ENCODE measurements at places on chromosomes 2 and 18.

DNA sequence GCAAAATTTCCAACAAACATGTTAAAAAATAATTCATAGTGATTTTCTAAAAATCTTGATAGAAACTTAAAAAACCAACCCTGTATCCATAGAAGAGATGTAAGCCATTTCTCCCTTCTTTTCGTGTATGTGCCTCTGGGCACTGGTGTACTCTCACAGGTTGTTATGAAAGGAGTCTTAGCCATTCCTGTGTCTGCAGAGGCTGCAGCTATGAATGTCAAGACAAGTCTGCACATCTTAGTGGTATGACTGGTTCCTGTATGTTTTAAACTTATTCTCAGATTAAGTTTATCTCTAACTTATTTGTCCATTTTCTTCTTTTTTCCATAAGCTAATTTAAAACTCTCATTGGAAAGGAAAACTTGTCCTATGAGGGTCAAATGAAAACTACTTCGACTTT, 84.0 kb downstream of the DPP4 start:
- no peak for DNase-seq

DNA sequence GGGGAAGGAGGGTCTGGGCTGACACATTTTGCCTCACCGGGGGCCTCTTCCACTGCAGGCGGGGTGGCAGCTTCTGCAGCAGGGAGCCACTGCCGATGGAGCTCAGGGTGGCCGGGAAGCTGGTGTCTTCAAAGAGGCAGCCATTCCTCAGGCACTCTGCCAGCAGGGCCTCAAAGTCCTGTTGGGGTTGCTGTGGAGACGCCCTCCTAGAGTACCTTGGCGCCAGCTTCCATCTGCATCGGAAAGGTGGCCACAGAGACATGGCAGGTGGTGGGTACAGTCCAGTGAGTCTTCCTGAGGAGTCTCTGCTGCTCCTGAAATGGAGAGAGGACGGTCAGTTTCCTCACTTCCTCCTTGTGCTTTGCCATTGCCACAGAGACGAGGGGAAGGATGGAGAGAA, 12.1 kb downstream of the CAPN14 start:
- no peak for DNase-seq

GRCh38 chr2:191845248-191845715, 1.6 kb downstream of the CAVIN2 start:
- no peak for DNase-seq

DNA sequence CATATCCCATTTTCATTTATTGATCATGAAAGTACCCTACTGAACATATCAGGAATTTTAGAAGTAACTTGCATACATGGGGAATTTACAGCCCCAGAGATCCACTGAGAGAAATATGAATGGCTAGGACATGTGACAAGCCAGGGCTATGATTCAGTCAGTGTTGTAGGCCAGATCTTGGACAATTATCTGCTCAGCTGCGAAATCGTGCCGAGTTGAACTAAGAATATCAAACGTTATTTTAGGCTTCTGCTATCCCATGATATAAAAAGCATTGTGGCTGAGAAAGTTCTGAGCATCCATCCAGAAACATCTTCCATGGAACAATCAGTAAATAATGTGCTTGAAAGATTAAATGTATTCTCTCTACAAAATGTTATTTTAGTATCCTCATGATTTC, 85.7 kb upstream of the UNC80 start:
- no peak for DNase-seq

DNA sequence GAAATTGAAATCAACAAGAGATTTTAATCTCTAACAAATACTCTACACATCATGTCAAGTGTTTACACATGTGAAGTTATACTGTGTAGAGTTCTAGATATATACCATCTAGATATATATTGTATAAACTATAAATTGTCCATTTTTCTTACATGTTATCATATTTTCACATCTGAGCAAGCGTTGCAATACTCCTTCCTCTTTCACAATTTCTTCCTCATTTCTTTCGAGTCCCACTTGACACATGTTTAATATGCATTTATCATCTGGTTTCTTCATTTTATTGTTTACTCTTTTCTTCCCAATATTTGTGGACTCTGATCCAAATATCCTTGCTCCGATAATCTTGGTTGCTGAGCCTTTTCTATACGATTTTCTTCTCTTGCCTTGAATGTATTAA, 50.2 kb downstream of the UNC80 start:
- no peak for DNase-seq

- no peak for DNase-seq
These were observed 25.0 kb upstream of the FAHD2A start for GRCh38 chr2:95377216-95378123.

- DNase-seq: no peak
These were observed 62.0 kb downstream of the SMAD7 start for GRCh38 chr18:48888773-48889080.

DNA sequence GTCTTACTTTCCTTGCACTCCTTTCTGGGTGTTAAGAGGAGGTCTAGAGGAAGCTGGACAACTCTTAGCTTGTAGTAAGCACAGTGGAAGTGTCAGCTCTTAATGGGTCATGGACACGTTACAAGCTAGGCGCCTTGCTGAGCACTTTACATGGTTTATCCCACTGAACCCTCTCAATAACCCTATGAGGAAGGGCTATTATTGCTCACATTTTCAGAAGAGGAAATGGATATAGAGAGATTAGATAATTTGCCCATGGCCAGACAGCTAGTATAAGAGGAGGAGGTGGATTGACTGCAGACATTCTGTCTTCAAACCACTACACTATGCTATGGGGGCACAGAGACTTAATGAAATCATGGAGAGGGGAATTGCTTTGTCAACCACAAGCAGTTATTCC, 8.3 kb upstream of the IL1RN start:
- no peak for DNase-seq

GRCh38 chr18:74834424-74835309, 237.0 kb downstream of the ZNF407 start:
- DNase-seq: no peak

DNA sequence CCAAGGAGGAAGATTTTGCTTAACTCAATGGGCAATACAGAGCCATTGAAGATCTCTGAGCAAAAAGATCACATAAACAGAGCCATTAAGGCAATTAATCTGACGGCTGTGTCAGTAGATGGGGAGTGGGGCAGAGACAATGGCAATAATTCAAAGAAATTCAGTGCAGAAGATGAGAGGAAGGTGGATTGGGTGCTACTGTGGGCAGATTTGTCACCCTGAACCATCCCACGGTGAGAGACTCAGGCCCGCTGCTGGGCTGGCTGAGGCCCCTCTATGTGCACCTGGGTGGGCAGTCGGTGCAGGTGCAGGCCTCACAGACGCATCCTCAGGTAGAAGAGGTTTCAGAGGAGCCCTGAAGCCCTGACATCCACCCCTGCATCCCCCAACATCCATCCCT, 458.6 kb downstream of the EIPR1 start:
- DNase-seq: no peak

DNA sequence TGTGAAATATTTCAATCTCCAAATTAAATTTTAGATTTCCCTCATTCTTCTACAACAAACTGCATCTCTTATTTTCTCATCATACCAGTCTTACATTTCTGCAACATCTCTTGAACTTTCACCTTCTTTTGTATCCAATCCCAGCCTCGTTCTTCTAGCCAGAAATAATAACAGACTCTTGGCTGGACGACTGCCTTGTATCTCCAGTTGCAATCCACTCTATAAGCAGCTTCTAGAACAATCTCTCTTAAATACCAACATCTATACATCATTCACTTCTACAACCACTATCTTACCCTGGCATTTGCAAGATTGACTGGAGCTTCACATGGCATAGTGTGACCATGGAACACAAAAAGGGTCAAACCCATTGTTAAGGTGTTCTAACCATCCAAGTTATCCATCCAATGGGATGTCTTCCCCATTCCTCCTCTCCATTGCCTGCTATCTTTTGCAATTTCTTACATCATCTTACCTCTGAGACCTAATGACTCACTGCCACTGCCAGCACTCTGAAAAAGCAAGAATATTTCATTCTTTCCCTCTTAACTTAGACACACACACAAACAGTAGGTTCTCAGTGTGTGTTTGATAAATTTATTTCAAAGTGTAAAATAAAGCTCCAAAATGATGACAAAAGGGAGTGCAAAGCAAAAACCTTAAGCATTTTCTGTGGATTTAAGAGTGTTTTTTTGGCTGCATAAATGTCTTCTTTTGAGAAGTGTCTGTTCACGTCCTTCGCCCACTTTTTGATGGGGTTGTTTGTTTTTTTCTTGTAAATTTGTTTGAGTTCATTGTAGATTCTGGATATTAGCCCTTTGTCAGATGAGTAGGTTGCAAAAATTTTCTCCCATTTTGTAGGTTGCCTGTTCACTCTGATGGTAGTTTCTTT, 145.6 kb downstream of the METTL4 start:
- DNase-seq: no peak

GRCh38 chr2:26076001-26076587, 42.2 kb downstream of the RAB10 start:
- DNase-seq: no peak

DNA sequence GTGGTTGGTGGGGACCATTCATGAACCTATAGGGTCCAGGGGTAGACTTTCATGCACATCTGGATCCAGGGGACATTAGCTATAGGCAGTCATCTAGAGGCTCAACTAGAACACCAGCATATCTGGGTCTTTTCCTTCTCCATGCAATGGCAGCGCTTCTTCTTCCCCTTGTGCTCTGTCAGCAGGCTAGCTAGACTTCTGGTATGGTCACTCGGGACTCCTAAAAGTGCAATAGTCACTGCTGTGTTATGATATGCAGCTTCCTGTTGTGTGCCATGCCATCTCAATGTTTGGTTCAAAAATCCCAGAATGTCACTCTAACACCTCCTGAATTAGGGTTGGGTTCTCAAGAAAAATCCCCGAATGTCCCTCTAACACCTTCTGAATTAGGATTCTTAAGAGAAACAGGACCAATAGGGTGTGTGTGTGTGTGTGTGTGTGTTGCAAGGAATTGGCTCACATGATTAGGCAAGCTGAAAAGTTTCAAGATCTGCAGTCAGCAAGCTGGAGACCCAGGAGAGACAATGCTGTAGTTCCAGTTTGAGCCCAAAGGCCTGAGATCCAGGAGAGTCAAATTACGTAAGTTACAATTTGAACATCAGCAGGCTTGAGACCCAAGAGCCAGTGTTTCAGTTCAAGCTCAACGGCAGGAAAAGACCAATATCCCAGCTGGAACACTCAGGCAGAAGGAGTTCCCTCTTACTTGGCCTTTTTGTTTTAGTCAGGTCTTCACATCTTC, 97.1 kb upstream of the LTBP1 start:
- no peak for DNase-seq

DNA sequence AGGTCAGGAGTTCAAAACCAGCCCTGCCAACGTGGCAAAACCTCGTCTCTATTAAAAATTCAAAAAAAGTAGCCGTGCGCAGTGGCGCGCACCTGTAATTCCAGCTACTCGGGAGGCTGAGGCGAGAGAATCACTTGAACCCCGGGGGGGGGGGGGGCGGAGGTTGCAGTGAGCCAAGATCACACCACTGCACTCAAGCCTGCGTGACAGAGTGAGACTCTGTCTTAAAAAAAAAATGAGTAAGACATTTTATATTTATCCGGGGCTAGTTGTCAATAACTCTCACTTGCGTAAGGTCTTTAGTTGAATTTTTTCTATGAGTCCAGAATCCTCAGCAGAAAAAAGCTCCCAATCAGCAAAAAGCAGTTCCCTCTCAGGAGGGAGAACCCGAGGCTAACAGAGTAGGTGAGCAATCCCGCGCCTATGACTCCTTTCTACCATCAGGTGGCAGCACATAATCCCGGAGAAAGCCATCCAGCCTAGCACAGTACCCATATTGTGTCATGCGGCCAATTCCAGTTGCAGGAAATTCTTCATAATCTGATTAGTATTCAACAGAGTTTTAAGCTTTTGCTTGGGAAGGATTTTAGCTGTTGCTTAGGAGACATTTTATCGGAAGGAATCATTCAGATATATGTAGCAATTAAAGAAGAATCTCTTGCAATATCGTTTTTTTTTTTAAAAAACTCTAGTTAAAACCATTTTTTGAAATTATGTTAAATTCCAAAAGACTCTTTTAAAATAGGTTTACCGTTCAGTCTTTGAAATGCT, 11.9 kb upstream of the CRYGA start:
- DNase-seq: peak; percentile 79

DNA sequence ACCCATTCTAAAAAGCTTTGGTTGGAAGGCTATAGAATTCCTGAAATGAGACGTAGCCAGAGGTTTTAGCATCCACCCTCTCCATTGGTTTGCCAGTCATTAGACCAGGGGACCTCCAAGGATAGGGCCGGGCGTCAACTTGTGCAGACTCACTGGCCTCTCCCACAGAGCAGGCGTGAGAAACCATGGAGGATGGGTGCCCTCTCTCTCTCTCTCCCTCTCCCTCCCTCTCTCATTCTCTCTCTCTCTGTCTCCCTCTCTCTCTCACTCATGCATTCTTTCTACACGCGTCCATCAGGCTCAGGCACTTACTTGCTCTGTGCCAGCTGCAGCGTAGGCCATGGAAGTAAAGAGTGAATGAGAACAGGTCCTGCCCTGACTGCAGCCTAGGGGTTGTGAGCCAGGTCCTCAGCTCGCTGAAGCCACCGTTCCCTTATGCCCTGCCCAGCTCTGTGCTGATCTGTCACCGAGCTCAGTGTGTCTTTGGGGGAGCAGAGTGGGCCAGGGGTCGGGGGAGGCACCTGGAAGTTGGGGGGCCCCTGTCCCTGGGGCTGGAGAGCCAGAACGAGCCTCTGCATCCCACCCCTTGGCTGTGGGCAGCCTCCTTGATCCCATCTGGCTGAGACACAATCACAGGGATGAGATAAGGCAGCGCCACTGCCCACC, 304.4 kb upstream of the HS6ST1 start:
- DNase-seq: no peak

- peak; percentile 46 for DNase-seq
These were observed 65.6 kb downstream of the MYCN start for GRCh38 chr2:16005816-16006536.
